ENCODE measurements at places on chromosomes 3 and 15.

DNA sequence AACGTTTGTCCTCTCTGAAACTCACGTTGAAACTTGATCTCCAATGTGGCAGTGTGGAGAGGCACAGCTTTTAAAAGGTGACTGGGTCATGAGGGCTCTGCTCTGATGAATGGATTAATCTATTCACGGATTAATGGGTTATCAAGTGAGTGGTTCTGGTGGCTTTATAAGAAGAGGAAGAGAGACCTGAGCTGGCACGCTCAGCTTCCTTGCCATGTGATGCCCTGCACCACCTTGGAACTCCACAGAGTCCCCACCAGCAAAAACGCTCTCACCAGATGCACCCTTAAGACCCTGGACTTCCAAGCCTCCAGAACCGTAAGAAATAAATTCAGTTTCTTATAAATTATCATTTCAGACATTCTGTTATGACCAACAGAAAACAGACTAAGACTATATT lies 2.6 kb downstream of the PPP1R2 start:
- no peak for DNase-seq

DNA sequence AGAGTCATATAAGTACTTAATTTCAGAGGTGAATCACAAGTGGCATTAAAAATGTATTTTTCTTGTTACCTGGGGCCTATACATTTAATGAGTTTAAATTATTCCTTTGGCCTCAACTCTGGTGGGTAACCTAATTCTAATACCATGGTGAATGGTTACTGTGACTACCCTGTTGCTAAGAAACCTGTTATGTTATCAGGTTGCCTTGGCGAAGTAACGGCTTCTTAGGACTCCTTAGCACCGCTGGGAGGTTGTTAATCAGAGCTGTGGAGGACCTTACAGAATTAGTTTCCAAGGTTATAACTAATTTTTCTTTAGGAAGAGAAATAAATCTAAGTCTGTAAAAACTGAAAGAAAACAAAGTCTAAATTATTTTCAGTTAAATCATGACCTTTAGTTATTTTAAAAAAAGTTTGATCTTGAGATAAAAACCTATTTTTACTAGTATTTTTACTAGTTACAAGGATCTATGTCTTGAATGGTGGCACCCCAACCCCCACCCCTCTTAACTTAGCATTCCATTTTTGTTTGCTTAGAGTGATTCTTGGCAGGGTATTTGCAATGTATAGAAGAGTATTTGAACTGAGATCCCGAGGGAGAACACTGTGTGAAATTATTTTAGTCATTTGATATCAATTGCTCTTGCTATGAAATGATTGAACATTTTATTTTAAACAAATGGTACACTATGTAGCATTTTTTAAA lies 155.5 kb downstream of the FNDC3B start:
- no peak for DNase-seq

GRCh38 chr3:194620196-194620595 lies 13.0 kb downstream of the TMEM44 start:
- no peak for DNase-seq

DNA sequence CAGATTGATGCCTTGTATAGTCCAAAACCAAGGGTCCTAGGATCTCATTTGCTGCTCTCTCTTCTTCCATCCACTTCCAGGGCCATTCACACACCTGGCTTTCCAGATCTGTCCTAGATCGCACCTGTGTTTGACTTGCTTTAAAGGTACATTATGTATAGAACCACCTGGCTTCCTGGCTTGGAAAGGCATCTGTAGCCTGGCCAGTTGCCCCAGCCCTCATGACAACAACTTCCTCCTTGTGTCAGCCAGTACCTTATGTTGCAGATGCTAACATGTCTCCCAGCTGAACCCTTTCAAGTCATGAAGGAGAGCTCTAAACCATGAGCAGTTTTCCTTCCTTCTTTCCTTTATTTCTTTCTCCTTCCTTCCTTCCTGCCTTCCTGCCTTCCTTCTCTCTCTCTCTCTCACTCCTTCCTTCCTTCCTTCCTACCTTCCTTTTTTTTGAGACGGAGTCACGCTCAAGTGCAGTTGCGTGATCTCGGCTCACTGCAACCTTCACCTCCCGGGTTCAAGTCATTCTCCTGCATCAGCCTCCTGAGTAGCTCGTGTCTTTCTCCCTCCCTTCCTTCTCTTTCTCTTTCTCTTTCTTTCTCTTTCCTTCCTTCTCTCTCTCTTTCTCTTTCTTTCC lies 2.5 kb upstream of the HTR3C start:
- DNase-seq, result no peak

GRCh38 chr3:170953736-170954135 lies 45.3 kb upstream of the EIF5A2 start:
- no peak for DNase-seq

GRCh38 chr3:38031022-38031994 lies 1.9 kb upstream of the PLCD1 start:
- no peak for DNase-seq

DNA sequence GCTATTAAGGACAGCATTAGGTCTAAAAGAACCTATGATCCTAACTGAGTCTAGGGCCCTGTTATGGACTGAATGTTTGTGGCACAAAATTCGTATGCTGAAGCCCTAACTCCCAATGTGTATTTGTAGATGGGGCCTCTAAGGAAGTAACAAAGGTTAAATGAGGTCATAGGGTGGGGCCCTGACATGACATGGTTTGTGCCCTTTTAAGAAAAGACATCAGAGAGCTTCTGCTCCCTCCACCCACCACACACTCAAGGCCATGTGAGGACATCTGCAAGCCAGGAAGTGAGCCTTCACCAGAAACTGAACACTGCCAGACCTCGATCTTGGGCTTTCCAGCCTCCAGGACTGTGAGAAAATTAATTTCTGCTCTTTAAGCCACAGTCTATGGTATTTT lies 49.2 kb downstream of the PHC3 start:
- DNase-seq, result no peak

DNA sequence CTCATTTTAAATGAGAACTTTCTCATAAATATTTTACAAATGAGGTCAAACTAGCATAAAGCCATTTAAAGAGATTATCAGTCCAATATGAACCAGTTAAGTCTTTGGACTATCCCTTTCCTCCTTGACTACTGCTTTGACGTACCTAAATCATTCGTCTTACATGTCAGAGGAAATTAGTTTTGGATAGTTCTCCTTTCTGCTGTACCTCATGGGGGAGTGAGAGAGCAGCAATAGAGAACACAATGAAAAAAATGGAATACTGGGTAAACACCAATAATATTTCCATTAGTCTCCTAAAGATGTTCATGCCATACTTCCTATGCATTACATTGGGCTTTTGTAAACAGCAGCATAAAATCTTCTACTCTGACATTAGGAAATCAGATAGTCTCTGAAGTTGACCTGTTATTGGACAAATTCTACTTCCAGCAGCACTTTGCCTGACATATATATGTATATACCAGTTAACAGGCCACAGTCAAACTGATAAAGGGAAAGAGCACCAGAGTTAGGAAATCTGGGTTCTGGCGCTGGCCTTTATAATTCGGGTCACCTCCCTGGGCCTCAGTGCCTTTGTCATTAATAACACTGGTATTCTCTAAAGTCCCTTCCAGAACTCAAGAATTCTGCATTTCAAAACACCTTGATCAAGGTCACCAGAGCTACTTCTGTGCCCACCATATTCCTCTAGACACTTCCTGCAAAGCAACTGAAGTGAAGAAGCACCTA lies 26.8 kb downstream of the TIMMDC1 start:
- DNase-seq, result no peak

Data from T-helper 2 cell treated with Interferon-gamma antibody and Interleukin-4, amounts not matched to agents 5 μg/mL and 100 μg/mL, for 36 hours (primary cell).